Esophagus squamous epithelium (tissue), 5 donors: ENCODE measurements at places on chromosomes 16 and 17. TPM values are rescaled to one million over a fixed set of nuclear protein-coding genes. Genes with fewer than 3 reads are reported as not detected.
A peak's percentile ranks its signal among the peaks of the same experiment; 100 is the strongest.

The CACNA1H gene
- total RNA-seq = 5.3 TPM

The FNDC8 gene
- not detected for total RNA-seq

The LGALS9 gene
- total RNA-seq = 20.5 TPM

The DHRS7C gene
- not detected for total RNA-seq

The USP7 gene
- 62.5 TPM for total RNA-seq

DNA sequence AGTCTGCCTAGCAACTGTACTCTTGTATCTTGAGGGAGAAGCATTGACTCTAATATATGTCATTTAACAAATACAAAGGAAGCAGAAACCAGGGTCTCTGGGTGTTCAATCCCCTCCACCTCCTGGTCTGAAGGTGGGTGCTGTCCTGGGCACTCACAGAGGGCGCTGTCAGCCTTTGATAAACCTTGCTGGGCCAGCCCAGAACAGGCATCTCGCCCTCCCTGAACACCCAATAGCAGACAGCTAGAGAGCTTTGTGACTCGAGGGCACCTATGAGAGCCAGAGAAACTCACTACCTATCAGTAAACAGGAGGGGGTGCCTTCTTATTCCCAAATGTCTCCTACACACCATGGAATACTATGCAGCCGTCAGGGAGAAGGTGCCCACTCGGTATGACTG is 6.4 kb upstream of the PIPOX start:
- DNase-seq = no peak

- DNase-seq = no peak
Measured at GRCh38 chr17:42512733-42513251, 23.2 kb upstream of the NAGLU start.

- no peak for DNase-seq
Measured at GRCh38 chr17:82050761-82051641, 610 bp downstream of the RFNG start.

- DNase-seq = no peak
Measured at GRCh38 chr17:59771093-59771492, 63.6 kb downstream of the VMP1 start.

DNA sequence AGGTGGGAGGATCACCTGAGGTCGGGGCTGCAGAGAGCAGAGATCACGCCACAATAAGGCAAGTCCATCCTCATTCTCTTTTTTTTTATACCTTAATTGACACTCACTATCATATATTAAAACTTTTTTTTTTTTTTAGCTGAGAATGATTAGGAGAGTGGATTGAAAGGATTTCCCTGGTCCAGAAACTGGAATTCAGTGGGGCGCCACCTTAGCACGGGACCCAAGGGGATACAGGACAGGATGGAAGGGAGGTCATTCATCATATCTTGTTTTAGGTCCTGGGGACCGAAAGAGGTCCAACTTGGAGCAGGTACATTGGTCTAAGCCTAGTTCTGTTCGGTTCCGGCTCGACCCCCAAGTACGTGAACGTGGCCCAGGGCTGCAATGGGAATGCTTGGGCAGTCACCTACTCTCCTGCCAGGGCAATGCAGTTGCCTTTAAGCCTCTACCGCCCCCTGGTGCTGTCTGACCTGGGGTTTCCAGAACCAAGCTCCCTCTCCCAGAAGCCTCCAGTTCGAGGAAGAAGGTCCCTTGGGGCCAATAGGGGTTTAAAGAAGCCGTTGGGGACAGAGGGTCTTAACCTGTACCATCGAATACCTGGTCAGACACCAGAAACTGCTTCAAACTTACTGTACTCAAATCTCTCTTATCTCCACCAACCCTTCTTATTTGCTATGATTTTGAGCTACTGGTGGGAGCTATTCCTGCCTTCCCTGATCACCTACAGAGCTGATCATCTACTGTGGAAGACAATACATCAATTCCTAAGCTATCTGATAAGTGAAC is 19.9 kb upstream of the GPATCH8 start:
- no peak for DNase-seq

GRCh38 chr17:40017422-40018080 is 2.3 kb downstream of the CSF3 start:
- no peak for DNase-seq

DNA sequence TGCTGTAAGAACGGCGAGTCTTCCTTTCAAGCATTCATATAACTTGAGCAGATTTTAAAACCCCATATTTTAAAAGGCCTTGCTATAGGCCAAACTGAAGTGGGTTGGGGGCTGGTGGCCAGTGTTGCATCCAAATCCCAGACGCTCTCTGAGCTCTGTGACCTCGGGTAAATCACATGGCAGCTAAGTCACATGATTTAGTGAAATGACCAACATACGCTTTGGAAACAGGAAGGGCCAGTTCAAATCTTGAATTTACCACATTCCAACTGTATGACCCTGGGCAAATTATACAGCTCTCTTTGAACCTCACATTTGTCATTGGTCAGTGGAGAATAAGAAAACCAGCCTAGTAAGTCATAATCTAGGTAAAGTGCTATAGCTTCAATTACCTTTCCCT is 519.3 kb downstream of the HAPSTR1 start:
- DNase-seq = no peak

DNA sequence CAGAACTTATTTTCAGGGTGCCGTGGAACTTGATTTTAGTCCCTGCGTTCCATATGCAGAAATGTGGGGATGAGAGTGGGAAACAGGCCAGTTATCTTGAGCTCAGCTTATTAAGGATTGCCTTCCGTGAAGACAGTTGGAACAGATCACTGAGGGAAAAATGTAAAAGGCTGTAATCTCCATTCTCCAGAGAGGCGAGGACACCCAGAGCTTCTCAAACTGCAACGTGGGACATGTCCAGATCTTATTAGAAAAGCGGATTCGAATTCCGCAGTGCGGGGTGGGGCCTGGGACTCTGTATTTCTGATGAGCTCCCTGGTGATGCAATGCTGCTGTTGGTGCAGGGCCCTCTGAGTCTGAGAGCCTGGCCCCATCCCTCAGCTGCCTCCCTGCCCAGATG is 185.6 kb upstream of the CIBAR2 start:
- no peak for DNase-seq

- no peak for DNase-seq
Measured at GRCh38 chr16:74296104-74296431, 546 bp upstream of the PSMD7 start.

GRCh38 chr17:42608305-42609181 is 631 bp downstream of the RETREG3 start:
- peak; percentile 64 for DNase-seq

DNA sequence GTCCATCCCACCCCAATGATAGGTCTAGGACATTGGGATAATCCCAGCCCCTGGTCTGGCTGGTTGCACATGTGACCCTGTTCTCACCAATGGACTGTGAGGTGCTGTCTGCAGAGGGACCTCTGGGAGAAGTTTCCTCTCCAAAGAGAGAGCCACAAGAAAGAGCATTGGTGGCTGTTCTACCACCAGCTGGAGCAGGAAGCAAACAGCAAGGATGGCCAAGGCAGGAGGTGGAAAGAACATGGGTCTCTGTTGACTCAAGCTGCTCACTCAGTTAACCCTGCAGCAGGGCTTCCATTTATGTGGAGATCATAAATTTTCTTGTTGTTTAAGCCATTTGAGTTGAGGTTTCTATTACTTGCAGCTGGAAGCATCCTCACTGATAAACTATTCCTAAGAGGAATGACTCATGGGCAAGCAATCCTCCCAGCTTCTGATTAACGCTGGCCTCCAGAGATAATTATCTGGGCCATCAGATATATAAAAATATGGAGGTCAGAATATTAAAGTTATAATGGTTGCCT is 52.6 kb downstream of the CYB5B start:
- DNase-seq = no peak

- no peak for DNase-seq
Measured at GRCh38 chr17:77690271-77691161, 268.0 kb upstream of the TNRC6C start.

GRCh38 chr17:13024526-13025257 is 6.9 kb upstream of the ELAC2 start:
- no peak for DNase-seq

GRCh38 chr17:28908640-28909167 is 5.8 kb upstream of the DHRS13 start:
- DNase-seq = no peak

- DNase-seq = no peak
Measured at GRCh38 chr17:7393613-7394451, 493 bp downstream of the PLSCR3 start.
